A172 (cell line): ENCODE measurements at places on chromosomes 4 and X. TPM values are rescaled to one million over a fixed set of nuclear protein-coding genes. Genes with fewer than 3 reads are reported as not detected.
A peak's percentile ranks its signal among the peaks of the same experiment; 100 is the strongest.

DACH2 gene
- not detected in 2 replicates for total RNA-seq

GRCh38 chr4:34221986-34222385 is 2022.3 kb downstream of the ARAP2 start:
- DNase-seq, result no peak

SPARCL1 gene
- not detected in 2 replicates for total RNA-seq

GRCh38 chrX:38805432-38806389 is 4.5 kb downstream of the MID1IP1 start:
- peak; percentile 20 for DNase-seq

GRCh38 chrX:154012336-154012991 is 7.2 kb downstream of the IRAK1 start:
- peak; percentile 10 for DNase-seq

DNA sequence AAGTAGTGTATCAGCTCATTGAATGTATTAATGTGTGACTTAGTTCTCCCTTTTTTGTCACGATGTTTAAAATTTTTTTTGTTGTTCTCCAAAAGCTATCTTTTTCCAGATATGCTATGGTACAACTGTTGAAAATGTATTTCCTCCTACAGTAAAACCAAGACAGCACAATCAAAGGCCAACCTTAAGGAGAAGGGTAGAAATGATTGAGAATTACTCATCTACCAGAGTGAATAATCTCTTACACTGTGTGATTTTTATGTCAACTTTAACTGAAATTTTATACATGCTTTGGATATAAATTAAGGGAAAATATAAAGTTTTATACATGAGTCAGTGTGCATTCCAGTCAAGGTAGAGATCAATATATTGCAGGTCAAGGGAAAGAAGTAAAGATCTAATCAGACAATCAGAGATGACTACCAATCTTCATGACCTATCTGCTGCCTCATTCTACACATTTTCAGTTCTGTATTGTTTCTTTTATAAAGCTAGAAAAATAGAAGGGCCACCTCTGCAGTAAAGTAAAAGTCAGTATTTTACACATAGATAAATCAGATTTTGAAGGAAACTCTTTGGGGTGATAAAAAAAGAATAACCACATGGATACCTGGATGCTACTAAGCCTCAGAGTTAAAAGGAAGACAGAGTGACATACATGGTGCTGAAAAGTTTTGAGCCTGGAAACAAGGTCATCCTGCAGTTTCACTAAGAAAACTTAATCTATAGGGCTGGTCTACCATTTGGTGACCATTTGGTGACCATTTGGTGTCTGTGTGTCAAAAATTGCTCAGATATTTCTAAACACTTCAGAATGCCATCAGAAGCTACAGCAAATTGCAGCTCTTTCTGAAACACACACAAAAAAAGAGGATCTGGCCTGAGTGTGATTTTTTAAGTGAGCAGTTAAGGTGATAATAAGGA is 1.6 kb downstream of the FAM13A start:
- DNase-seq, result no peak

RGN gene
- not detected in 2 replicates for total RNA-seq

GRCh38 chr4:123248085-123248659 is 148.4 kb upstream of the SPRY1 start:
- no peak for DNase-seq

GRCh38 chrX:110051559-110051958 is 48.6 kb downstream of the TMEM164 start:
- no peak for DNase-seq

- DNase-seq, result peak; percentile 76
Measured at GRCh38 chr4:52837716-52838558, 24.2 kb upstream of the RASL11B start.

DNA sequence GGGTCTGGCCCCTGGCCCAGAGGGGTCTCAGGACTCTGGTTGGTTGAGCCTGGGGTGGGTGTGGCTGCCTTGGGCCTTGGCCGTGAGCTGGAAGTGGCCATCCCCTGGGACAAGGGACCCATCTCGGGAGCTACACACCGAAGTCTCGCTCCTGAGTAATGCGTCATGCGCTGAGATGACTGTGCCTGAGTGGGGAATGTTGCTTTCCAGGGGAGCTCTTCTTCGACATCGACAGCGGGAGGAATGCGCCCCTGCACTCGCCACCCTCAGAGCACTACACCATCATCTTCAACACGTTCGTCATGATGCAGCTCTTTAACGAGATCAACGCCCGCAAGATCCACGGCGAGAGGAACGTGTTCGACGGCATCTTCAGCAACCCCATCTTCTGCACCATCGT is 38.5 kb downstream of the CCNQ start:
- no peak for DNase-seq

AKAP17A gene
- total RNA-seq, result 31.6 and 42.9 TPM in 2 replicates

- no peak for DNase-seq
Measured at GRCh38 chrX:14389682-14390081, 139.7 kb upstream of the GLRA2 start.

GRCh38 chr4:80184053-80184824 is 13.1 kb upstream of the PRDM8 start:
- peak; percentile 64 for DNase-seq

NAAA gene
- total RNA-seq, result 27.7 and 39.2 TPM in 2 replicates

DNA sequence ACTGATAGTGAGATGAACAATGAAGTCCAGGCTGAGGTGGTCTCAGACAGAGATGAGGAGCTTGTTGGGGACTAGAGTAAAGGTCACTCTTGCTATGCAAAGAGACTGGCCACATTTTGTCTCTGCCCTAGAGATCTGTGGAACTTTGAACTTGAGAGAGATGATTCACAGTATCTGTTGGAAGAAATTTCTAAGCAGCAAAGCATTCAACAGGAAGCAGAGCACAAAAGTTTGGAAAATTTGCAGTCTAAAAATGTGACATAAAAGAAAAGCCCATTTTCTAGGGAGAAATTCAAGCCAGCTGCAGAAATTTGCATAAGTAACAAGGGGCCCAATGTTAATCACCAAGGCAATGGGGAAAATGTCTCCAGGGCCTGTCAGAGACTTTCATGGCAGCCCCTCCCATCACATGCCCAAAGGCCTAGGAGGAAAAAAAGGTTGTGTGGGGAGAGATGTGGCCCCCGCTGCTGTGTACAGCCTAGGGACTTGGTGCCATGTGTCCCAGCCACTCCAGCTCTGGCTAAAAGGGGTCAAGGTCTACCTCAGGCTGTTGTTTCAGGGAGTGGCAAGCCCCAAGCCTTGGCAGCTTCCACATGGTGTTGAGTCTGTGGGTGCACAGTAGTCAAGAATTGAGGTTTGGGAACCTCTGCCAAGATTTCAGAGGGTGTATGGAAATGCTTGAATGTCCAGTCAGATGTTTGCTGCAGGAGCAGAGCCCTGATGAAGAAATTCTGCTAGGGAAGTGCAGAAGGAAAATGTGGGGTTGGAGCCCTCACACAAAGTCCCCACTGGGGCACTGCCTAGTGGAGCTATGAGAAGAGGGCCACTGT is 262.8 kb downstream of the DKK2 start:
- no peak for DNase-seq

- DNase-seq, result peak; percentile 46
Measured at GRCh38 chr4:109803924-109804571, 2.2 kb upstream of the CFI start.

TAF1 gene
- 30.6 and 37.2 TPM in 2 replicates for total RNA-seq

DNA sequence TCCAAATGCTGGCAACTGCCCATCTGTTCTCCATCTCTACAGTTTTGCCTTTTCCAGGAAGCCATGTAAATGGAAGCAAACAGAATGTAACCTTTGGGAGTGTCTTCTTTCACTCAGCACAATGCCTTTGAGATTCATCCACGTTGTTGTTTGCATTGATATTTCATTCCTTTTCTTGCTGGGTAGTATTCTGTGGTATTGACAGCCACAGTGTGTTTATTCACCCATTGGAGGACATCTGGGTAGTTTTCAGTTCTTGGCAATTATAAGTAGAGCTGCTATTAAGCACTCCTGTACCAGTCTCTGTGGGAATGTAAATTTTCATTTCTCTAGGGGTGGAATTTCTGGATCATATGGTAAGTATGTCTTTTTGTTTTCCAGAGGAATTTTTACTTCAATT is 194.3 kb upstream of the RPS6KA3 start:
- no peak for DNase-seq

PRKG2 gene
- total RNA-seq, result 0.02 and 0.05 TPM in 2 replicates

DNA sequence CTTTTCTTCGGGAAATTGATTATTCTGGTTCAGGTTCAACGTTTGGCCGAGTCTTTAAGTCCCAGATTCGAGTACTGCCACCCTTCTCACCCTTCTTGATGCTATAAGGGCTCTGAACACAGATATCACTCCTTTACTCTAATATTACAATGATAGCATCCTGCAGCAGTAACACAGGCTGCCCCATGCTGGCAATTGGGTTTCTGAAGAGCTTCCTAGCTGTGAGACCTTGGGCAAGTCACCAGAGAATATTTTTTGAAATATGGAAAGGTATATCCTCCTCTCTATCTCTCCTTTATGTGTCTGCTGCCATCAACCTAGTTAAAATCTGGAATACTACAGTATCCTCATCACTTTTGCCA is 297 bp upstream of the MTMR8 start:
- no peak for DNase-seq

DNA sequence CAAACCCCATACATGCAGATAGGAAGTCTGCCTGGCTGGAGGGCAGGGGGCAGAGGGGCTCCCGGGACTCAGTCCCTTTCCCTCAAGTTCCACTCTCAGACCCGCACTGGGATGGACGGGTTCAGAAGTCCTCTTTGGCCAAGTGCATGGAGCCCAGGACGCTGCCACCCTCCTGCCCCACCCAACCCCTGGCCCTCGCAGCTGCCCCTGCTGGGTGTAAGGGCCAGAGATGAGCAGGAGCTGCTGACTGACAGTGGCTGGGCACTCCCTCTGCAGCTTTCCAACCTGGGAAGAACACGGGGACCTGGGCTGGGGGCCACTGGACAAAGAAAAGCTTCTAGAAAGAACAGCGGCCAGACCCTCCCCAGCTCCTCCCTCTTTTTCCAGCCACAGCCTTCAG is 3.4 kb downstream of the L1CAM start:
- no peak for DNase-seq

DNA sequence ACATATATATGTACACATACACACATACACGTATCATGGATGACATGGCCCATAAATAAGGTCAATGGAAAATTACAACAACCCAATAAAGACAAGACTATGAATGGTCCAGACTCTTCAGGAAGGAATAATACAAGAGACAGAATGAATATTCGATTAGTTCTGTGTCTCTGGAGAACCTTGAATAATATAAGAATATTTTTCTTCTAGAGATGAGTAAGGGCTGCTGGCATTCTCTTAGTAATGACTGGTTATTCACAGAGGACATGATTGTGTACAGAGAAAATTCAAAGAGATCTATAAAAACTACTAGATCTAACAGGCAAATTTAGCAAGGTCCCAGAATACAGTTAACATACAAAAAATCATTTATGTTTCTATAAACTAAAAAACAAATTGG is 23.3 kb downstream of the SPIN4 start:
- no peak for DNase-seq

CCNA2 gene
- total RNA-seq, result 139 and 148 TPM in 2 replicates

F8 gene
- total RNA-seq, result 18.4 and 19.9 TPM in 2 replicates

- no peak for DNase-seq
Measured at GRCh38 chr4:24999392-25000089, 31.2 kb downstream of the LGI2 start.

DNA sequence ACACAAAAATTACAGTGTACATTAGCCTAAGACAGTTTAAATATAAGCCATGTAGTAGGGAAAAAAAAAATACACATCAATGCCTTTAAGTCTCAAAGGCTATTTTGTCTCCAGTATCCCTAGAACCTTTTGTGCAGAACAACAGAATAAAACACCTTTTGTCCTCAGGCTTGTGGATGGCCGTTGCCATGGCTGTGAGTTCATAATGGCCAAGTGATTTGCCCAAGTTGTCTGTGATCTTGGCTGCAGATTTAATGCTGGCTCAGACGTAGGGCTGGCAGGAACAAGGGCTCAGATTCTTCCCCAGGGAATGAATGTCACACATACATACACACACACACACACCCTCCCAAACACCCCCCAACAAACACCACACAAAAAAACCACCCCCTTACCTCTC is 25.3 kb downstream of the GPM6B start:
- DNase-seq, result no peak

DNA sequence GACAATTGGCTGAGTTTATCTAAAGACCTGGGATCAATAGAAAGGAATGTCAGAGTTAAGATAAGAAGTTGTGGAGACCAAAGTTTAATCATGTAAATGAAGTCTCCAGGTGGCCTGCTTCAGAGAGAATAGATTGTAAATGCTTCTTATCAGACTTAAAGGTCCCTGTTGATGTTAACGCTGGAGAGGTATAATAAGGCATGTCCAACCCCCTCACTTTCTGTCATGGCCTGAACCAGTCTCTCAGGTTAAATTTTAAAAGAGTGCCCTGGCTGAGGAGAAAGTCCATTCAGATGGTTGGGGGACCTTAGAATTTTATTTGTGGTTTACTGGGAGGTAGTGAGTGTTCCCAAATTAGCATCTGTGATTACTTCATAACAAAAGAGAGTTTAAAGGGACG is 86.7 kb downstream of the AKAP4 start:
- DNase-seq, result no peak

GRCh38 chr4:156227321-156227720 is 273.7 kb upstream of the CTSO start:
- DNase-seq, result no peak

GRCh38 chr4:186707996-186708395 is 15.7 kb downstream of the FAT1 start:
- DNase-seq, result no peak

RPL10 gene
- 2,649 and 4,739 TPM in 2 replicates for total RNA-seq

GRCh38 chr4:107913283-107913899 is 18.0 kb upstream of the CYP2U1 start:
- DNase-seq, result peak; percentile 55

UGDH gene
- total RNA-seq, result 71.1 and 82.8 TPM in 2 replicates

- peak; percentile 60 for DNase-seq
Measured at GRCh38 chrX:825991-826390, 195.4 kb downstream of the SHOX start.

RBM10 gene
- total RNA-seq, result 42.6 and 48.8 TPM in 2 replicates

IL21 gene
- not detected in 2 replicates for total RNA-seq

- no peak for DNase-seq
Measured at GRCh38 chr4:166930464-166930863, 303.8 kb downstream of the SPOCK3 start.

DNA sequence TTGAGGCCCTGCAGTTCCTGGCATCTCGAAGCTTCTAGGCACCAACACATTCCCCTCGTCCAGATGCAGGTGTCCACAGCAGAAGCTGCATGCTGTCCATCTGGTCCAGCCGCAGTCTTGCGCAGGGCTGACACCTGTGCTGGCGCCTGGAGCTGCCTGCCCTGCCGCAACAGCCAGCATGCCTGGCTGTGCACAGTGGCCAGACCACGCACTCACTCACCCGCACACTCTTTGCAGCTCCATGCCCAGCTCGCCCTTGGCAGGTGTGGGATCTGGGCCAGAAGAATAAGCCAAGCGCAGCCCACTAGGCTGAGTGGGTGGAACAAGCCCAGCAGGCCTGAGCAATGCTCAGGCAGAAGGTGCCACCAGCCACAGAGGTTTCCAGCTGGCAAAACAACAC is 125.6 kb downstream of the PARM1 start:
- no peak for DNase-seq

- DNase-seq, result no peak
Measured at GRCh38 chr4:124484008-124484407, 228.5 kb downstream of the ANKRD50 start.

KCND1 gene
- 0.67 and 0.91 TPM in 2 replicates for total RNA-seq
